ENCODE measurements at places on chromosomes 2 and 18. TPM values are rescaled to one million over a fixed set of nuclear protein-coding genes. Genes with fewer than 3 reads are reported as not detected.

DNA sequence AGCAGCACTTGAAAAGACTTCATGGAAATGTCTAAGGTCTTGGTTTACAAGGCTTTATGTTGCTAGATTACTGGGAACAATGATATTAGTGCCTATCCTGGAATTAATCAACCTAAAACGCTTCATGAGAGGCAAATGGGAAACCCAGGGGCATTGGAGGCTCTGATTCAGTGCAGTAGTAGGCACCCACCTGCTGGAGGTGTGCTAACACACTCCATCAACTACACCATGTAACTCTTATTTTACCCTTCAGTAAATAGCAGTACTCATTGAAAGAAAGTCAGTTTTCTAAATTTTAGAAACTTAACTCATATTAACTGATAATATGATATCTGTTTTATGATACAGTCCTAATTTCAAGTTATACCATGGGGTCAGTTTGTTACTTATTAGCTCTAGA lies 17.4 kb upstream of the HNRNPA3 start:
- H3K36me3 ChIP-seq, result no peaks in the 10 kb centered on the region
- H3K27ac ChIP-seq, result no peak overlapping the region
- no peak overlapping the region for H3K4me3 ChIP-seq
- H3K4me1 ChIP-seq, result peaks cover 6% of the 10 kb centered on the region
- no peaks in the 10 kb centered on the region for H3K27me3 ChIP-seq

DNA sequence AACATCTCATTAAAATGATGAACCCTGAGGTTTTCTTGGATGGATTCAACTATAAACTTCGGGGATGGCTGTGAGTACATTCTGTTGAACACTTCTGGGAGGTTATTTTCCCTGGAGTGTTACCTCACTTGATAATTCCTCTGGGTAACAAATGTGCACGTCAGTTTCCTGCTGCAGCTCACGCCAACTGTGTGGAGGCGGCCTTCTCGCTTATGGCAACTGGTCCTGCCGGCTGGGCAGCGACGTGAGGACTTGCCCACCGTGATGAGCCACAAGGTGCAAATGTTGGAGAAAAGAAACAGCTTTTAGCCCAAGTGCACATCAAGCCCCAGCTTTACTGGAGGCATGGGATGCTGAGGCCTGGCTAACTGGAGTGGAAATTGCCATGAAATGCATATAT lies 15.9 kb downstream of the MYCN start:
- peaks cover 27% of the 10 kb centered on the region for H3K27me3 ChIP-seq
- H3K4me1 ChIP-seq, result no peaks in the 10 kb centered on the region
- DNase-seq, result no peak
- H3K36me3 ChIP-seq, result no peaks in the 10 kb centered on the region

GRCh38 chr2:65392609-65393008 lies 39.8 kb downstream of the SPRED2 start:
- H3K27ac ChIP-seq, result no peak overlapping the region
- no peak for DNase-seq
- H3K4me3 ChIP-seq, result no peak overlapping the region

Gene PRKAG3
- not detected for total RNA-seq

Data from MCF 10A (cell line).